Uterus (tissue), 4 donors: ENCODE measurements at places on chromosomes 7 and 10.

DNA sequence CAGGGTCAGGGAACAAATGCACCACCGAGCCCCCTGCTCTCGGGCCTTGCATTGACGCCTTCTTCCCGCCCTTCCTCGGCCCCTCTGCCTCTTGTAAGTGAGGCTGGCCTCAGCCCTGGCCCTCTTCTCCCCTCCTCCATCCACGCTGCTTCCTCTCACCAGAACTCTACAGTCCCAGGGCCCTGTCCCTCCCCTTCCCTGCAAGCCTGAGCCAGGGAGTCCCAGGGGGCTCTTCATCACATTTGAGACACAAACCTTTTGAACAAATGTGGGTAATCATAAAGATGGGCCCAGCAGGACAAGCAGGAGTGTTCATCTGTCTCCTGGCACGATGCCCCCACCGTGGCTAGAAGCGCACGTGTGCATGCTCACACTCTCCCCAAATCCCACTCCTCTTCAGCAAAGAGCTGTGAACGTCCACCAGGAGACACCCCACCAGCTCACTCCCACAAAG is 57.7 kb downstream of the SLIT1 start:
- DNase-seq, result no peak

- no peak for DNase-seq
Measured at GRCh38 chr10:130079614-130080460, 30.8 kb downstream of the C10orf143 start.

DNA sequence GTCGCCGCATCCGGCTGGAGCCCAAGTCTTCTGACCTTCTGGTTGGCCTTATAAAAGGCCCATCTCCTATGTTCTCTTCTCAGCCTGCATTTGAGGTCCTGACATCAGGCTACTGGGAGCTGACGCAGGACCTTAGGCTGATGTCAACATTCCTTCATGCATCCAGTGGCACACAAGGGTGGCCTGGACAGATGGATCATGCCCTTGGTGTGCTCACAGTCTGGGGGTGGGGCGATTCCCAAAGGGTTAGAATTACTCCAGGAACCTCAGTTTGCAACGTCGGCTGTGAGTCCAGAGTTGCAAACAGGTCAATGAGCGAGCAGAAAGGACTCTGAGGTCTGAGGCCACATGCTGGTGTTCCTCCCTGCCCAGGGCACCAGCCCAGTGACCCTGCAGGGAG is 8.2 kb upstream of the CLIP2 start:
- no peak for DNase-seq

- no peak for DNase-seq
Measured at GRCh38 chr7:131767591-131767990, 211.2 kb upstream of the PODXL start.

GRCh38 chr7:120989257-120990220 is 1.0 kb downstream of the CPED1 start:
- DNase-seq, result peak; percentile 45

DNA sequence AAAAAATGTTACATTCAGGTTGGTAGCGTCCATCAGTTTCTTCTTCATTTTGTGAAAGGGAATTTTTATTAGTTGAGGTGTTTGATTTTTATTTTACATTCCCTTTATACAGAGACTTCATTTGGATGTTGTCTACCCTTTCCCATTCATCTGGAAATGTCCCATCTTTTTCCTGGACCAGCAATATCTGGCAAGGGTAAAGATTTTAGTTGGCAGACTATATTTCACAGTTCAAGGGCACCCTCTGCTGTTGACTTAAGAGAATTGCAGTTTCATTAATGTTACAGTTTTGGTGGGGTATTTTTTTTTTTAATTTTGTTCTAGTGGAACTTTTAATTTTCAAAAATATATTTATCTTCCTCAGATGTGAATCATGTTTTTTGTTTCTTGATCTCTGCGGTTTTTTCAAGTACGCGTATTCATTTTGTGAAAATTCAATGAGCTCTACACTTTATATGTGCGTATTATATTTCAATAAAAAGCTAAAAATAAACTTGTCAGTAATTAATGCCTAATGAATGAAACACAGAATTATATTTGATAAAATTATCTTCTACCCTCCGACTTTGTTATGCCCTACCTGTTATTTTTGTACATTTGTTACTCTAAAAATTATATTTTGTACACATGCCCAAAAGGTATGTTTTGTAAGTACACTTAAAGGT is 97.9 kb upstream of the KLF14 start:
- no peak for DNase-seq

DNA sequence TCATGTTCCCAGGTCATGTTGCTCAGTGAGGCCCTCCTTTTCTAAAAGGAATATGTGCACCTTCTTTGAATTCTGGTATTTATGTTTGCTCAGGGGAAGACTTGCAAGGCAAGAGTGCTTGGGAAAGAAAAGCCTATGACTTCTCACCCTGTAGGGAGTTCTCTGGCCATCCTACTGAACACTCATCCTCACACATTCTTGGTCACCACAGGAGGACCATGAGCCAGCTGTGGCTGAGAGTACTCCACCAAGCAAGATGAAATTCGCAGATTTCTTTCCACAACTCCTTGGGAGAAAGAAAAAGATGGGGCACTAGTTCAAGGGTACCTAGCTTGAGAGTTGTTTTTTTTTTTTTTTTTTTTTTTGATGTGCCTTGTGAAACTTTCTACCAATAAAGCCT is 179.6 kb downstream of the FZD1 start:
- no peak for DNase-seq

DNA sequence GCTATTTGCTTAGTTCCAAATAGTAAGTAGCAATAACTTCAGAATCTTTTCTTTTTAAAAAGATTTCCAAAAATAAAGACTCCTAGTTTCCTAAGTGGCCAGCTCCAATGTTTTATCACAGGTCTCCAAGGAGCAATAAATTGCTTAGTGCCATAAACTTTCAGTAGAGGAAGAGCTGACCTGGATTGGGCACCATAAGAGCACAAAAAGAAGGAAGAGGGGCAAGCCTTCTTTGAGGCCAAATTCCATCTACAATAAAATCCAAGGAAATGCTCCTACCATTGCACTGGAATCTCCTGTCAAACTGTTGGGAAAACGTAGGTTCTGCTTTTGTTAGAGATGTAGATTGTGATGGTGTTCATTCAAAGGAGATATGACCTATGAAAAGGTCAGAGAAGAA is 64.0 kb downstream of the DENND2A start:
- DNase-seq, result no peak

- DNase-seq, result no peak
Measured at GRCh38 chr7:46537191-46537905, 616.3 kb upstream of the IGFBP3 start.
